Pancreas (tissue), 10 donors: ENCODE measurements at places on chromosomes 7 and 10. TPM values are rescaled to one million over a fixed set of nuclear protein-coding genes. Genes with fewer than 3 reads are reported as not detected.

- no peak for DNase-seq
These were observed 38.8 kb downstream of the FGFR2 start for GRCh38 chr10:121559326-121560026.

GRCh38 chr7:50502947-50503346 is 52.8 kb upstream of the FIGNL1 start:
- DNase-seq = no peak

DNA sequence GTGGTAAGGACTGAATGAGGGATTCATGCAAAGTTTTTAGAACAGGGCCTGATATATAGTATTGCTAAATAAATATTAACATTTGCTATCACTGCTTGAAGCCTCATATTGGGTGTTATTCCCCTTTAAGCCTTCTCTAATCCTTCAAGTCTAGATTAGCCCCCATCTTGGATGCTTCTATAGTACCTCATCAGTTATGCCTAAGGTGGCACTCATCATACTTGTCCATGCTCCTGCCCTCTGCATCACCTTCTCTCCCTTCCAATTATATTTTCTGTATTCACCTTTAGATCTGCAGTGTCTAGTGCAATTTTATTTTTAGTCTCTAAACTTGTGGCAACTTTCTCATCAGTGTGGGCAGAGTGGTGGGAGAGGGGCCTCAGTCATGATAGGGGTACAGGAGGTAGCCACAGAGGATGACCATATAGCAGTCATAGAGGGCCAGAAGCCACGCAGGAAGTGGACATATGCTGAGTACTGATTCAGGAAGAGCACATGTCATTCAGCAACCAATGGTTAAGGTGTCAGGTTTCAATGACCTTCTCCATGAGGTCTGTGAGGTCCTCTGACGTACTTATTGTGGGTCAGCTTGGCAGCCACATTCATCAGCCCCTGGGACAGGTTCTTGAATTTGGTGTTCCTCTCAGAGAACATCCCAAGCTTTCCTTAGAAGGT is 2.5 kb downstream of the ENTPD1 start:
- no peak for DNase-seq

DNA sequence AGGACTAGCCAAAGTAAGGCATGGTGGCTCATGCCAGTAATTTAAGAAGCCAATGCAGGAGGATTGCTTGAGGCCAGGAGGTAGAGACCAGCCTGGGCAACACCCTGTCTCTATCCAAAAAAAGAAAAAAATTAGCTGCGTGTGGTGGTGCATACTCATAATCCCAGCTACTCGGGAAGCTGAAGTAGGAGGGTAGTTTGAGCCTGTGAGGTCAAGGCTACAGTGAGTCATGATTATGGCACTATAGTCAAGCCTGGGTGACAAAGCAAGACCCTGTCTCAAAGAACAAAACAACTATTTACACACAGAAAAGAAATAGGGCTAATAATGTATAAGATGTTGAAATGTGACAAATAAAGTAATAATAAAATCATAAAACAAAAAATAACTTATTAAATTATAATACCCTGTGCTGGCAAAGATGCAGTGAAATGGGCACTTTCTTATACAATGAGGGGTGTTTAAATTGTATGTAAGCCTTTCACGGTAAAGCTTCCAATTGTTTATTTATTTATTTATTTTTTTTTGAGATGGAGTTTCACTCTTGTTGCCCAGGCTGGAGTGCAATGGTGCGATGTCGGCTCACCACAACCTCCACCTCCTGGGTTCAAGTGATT is 175.2 kb downstream of the TPST1 start:
- no peak for DNase-seq

GRCh38 chr7:800692-801091 is 31.6 kb upstream of the SUN1 start:
- DNase-seq = no peak

The ZC3HAV1 gene
- 12.9 TPM for total RNA-seq

The MSMB gene
- not detected for total RNA-seq

DNA sequence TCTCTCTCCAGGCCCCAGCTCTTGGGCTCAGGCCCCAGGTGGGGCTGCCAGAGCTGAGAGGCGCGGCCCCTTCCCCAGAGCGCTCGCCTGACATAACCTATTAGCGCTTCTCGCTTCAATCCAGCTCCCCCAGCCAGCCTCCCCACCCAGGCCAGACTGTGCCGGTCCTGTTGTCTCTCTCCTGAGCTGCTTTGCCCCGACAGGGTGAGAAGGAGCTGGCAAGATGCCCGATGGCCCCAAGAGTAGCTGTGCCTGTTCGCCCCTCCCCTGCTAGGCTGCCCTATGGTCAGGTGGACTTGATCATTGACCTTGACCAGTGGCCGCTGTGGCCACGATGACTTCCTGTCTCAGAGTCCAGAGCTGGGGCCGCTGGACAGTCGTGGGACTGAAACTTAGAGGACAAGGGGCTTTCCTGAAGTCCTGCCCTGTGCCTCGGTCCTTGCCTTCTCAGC is 9.1 kb downstream of the TMEM270 start:
- no peak for DNase-seq

The SLC18A3 gene
- not detected for total RNA-seq

DNA sequence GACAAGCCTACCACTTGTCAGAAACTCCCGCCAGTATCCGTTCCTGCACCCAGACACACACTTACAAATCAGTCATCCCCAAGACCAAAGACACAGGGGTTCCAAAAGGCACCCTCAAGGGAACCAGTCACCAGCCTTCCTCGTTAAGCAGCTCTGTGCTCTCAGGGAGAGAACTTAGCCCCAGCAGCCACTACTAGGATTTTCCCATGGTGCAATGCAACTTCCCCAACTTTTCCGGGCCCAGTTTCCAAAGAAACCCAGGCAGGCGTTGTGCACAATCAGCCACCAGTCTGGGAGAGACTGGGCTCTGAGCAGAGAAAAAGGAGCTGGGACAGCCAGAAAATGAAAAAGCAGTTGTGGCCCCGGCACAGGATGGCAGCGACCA is 1.2 kb downstream of the DLG5 start:
- DNase-seq = no peak

- DNase-seq = no peak
These were observed 41.0 kb upstream of the EMX2 start for GRCh38 chr10:117501460-117502035.

The ZNF3 gene
- total RNA-seq = 21.2 TPM

The TRUB1 gene
- total RNA-seq = 4.4 TPM

The NSUN6 gene
- 11.6 TPM for total RNA-seq

GRCh38 chr7:103640031-103640779 is 194.2 kb upstream of the SLC26A5 start:
- DNase-seq = no peak

DNA sequence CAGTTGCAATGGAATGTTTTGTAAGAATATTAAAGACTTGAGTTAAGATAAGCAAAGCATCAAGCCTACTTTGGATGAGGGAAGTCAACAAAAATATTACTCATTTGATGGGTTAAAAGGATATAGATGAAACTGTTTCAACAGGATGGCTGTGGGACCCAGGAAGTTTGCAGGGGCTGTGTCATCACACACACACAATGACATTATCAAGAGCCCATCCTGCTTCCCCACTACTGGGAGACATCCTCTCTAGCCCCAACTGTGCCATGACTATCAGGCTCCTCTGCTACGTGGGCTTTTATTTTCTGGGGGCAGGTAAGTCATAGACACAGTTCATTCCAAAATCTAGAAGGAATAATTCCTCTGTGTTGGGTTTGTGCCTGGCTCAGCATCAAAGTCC is 78.8 kb upstream of the PRSS1 start:
- no peak for DNase-seq

DNA sequence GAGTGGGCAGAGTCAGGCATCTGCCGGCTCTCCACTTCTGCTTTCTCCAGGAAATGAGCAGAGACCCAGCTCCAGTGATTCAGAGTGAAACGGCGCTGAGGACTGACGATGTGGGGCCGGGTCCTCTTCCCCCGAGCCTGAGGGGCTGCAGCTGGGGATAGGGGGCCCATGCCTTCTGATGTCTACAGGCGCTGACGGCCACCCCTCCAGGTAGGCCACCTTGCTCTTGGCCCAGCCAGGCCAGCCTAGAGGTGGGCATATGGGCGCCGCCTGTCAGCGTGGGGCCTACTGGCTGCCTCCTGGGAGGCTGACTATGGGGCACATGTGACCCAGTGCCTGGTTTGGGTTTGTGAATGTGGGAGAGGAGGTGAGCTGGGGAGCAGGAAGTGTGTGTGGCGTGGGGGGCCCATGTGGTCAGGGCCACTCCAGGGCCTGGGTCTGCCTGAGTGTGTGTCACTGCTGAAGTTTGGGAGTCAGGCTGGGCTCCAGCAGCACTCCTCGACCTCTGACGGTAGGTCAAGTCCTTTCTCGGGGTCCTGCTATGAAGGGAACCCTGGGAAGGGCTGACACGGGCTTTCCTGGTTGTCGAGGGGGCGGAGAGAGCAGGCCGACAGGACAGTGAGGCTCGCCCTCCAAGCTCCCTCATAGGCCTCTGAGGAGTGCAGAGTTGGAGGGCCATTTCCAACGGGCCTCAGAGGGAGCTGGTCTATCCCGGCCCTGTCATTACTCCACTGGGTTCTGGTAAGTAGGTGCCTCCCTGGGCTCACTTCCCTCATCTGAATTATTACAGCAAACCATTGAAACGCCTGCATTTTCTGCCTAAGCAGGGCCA is at the start of gene WDFY4:
Gene WDFY4, plus strand, starts transcription at position 82 of the 832 bp plus-strand sequence. CDS start 24,860 bp downstream, outside the sequence.
- DNase-seq = no peak

DNA sequence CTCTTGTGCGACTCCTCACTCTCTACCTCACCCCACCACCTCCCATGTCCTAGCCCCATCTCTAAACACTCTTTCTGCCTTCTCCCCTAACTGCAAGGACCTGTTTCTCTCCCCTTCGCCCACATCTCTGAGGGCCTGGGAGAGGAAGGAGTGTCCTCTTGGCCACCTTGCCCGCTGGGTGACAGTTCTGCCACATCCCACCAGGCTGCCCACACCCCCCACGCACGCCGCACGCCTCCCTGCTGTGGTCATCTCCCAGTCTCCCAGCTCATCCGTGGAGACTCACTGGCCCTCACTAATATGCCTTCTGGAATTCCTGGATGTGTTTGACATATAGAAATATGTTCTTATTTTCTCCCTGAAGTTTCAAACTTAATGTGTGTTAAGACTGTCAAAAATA is 48.5 kb downstream of the GRB10 start:
- no peak for DNase-seq

DNA sequence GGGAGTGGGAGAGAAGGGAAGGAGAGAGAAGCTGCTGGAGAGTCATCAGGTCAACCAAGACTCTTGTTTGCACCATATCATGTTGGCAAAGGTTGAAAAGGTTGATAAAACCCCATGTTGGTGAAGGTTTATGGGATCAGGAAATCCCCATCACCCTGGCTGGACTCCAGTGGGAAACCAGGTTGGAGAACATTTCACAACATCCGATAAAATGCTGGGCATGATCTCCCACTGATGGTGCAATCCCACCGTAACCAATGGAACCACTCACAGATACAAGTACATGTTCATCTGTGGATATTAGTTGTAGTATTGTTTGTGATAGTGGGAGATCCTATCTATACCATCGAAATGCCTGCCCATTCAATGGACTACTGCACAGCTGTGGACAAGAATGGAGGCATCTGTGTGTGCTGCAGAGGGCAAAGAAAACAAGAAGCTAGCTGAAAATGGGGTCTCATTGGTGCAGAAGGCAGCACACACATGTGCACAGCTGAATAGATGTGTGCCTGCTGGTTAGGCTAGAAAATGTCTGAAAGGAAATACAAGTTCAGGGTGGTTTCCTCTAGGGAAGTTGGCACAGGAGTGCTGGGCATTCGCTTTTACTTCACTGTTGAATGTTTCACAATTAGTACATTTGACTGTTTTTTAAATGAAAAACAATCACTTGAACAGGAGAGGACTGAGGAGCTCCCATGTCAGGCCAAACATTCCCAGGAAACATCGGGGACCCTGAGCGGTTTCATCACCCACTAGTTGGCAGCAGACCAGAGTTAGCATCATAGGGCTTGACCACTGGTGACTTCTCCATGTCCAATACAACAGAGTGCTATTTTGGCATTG is 80.4 kb upstream of the MGMT start:
- DNase-seq = no peak

The INMT gene
- 10.1 TPM for total RNA-seq

DNA sequence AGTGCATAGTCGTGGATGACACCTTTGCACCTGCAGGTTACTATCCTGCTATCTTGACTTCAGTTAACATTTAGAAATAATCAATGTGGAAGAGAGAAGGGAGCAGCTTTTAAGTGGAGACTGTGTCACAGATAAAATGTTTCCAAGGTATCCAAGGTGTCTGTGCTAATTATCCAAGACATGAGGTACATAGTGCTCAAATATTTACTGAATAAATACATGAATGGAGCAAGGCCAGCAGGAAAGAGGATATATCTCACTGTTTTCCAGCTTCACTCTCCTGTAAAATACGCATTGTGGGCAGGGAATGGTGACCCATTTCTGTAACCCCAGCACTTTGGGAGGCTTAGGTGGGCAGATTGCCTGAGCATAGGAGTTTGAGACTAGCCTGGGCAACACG is 552.4 kb downstream of the PHTF2 start:
- DNase-seq = no peak

DNA sequence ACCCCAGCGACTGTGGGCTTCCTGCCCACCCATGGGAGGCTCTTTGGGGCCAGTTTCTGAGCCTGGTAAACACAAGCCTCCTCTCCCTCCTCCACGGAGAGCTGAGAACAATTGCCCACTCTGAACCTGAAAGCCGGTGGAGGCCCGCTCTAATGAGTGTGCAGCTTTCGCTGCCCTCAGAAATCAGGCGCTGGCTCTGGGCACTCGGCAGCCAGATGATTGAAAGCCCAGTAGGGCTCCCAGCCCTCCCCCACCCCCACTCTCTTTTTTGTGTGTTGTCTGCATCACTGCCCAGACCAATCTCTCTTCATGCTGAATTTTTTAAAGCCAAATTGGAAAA is 438.9 kb downstream of the RPS24 start:
- no peak for DNase-seq

- no peak for DNase-seq
These were observed 62.0 kb upstream of the AKR1E2 start for GRCh38 chr10:4763960-4764428.

GRCh38 chr10:75648854-75649253 is 217.4 kb downstream of the LRMDA start:
- DNase-seq = no peak

DNA sequence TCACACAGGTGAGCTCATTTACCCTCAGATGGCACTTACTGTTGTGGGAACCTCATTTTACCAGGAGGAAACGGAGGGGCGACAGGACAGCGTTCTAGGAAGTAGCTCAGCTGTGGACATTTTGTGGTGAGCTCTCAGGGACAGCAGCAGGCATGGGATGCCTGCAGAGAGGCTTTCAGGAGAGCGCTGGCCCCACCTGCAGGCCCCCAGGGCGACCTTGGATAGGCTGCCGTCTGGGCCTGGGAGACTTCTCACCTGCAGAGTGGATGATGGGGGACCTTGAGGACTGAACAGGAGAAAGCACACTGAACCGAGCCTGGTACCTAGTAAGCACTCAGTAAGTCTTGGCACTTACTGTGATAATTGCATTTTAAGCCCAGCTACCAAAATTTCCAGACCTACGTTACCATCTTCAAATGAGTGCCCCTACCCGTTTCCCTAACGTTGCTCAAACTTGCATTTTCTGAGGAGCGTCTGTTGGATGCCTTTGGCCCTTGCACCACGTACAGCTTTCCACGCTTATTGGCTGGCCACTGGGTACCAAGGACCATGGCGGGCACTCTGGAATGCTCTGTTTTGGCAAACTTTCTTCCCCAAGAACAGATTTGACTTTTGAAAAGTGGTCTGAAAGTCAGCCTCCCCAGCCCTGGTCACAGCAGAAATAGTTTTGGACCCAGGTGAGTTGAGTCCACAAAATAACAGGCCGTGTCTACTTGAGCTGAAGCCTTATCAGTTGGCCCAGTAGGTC is 223.4 kb downstream of the EBF3 start:
- DNase-seq = no peak

GRCh38 chr7:11767148-11767547 is 64.8 kb downstream of the THSD7A start:
- no peak for DNase-seq

- no peak for DNase-seq
These were observed 47.3 kb upstream of the OIT3 start for GRCh38 chr10:72846238-72846637.
